Stimulated activated CD4-positive, alpha-beta T cell treated with anti-CD3 and anti-CD28 coated beads, TNF-alpha, amount 100 ng/mL, for 1 hour (primary cell): ENCODE measurements at places on chromosomes 13 and 19.

DNA sequence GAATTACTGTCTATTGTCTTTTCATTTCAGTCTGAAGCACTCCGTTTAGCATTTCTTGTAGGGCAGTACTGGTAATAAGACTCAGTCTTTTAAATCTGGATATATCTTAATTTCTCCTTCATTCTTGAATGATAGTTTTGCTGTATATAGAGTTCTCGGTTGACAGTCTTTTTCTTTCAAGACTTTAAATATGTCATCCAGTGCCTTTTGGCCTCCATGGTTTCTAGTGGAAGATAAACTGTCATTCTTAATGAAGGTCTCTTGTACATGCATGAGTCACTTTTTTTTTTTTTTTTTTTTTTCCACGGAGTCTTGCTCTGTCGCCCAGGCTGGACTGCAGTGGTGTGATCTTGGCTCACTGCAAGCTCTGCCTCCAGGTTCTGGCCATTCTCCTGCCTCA, 27.2 kb upstream of the ZDHHC20 start:
- no peak for DNase-seq

DNA sequence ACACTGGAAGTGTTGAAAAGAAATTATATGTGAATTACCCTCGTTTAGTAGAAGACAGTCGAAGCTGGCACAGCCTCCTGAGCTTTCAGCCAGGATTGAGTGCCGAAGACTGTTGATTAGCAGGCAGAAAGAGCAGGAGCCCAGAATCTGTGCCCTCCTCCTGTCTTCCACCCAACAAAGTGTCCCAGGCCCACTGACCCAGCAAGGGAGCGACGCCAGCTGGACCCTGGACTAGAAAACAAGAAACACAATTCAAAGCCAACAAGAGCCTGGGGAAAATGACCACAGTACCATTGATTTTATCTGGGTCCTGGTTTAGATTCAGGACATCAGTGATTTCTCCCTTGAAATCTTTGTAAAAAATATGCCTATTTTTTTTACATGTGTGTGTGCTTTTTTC, 120.7 kb downstream of the RXFP2 start:
- no peak for DNase-seq

- DNase-seq: no peak
Observed at GRCh38 chr13:29472332-29472961, 123.0 kb downstream of the SLC7A1 start.

DNA sequence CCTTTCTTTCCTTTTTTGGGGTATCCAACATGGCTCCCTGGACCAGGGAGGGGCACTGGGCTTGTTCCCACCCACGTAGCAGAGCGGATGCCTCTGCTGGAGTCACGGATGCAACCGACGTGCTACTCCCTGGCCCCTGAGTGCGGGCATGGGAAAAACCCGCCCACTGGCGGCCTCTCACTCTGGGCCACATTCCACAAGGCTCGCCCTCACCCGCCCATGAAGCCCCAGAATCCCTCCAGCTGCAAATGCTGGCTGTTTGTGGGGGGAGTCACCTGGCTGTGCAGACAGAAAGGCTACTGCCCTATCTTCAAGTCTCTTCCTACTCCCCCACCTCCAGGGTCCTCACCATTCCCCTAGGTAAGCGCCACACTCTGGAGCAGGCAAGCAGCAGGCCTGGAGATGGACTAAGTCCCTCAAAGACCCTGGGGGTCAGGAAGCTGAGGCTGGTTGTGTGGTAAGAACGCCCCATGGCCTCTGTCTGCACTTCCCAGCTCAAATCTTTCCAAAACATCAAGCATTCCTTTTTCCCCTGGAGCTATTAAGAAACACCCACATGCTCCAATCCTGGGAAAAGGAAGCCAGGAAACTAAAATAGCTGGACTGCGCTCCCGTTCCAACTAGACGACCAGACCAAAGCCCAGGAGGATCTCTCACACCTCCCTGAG, 17.9 kb upstream of the EPHX3 start:
- DNase-seq: no peak

DNA sequence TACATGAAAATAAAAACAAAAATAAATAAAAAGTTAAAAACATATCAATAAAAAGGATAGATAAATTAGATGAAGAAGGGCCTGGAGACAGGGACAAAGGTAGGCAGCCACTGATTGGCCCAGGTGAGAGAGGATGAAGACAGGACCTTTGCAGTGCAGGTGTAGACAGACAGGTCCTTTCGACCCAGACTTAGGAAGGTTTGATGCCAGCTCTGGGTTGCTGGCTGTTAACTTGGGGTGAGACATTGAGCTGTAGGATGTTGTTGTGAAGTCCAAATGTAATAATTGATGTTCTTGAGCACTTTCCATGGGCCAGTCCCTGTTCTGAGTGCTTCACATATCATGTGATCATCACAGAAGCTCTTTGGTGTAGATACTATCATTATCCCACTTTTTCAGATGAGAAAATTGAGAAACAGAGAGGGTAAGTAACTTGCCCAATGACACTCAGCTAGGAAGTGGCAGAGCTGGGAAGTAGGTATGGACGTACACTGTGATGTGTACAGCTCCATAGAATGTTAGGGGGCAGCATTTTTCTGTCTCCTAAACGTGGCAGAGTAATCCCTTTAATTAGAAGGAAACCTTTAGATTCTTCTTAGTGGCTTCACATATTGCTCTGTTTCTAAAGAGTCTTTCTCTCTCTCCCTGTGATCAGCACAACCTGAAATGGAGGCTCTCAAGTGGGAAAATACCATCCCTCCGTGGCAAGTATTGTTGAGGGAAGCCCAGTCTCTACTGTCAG, 76.0 kb upstream of the STK24 start:
- DNase-seq: no peak

DNA sequence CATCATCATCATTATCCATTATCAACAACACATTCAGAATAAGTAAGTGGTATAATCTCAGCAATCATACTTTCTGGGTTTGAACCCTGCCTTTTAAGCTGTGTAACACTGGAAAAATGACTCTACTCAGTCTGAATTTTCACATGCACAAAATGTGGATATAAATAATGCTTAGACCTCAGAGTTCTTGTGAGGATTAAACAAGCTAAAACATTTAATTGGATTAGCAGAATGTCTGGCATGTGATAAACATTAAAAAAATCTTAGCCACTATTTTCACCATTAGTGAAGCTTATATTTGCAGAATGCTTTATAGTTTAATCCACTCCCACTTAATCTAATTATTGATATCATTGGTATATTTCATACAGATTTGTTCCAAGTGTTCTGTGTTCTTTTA, 412.3 kb downstream of the RFC3 start:
- no peak for DNase-seq

DNA sequence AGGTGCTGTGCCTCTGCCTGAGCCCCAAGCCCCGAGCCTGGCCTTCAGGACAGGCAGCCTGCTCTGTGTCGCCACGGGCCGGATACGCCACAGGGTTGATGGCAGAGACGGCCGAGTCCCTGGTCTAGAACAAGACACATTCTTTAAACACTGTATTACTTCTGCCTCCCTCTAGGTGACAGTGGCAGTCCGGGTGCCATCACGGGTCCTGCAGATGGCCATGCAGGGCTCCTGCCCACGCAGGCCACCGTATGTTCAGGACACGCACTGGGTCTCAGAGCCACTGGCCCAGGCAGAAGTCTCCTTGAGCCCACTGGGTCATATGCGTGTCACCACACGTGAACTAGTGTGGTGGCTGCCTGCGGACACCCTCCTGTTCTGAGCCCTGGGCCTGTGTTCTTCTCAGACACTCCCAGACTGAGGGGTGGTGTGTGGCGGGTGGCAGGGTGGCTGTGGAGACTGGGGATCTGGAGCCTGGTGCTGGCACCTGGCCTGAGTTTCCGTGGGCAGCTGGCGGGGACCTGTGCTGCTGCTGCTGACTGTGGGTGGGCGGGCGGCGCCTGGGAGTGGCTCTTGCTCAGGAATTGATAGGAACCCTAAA, 4.4 kb downstream of the PLEKHJ1 start:
- no peak for DNase-seq

DNA sequence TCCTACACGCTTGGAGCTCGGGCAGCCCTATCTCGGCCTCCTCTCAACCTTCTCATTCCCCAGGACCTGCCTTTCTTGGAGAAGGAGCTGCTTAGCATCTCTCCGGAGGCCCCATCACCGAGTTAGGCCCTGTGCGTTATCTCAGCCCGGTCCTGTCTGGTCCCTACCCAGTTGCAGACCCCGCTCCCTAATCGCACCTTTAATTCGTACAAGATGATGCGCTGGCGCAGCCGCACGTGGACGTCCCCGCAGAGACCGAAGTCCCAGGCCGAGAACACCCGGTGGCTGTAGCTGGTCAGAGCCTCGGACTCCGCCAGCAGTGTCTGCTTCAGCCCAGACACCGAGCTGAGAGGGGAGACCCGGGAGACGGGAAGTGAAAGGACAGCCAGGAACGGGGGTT, 5.7 kb upstream of the LENG1 start:
- no peak for DNase-seq

DNA sequence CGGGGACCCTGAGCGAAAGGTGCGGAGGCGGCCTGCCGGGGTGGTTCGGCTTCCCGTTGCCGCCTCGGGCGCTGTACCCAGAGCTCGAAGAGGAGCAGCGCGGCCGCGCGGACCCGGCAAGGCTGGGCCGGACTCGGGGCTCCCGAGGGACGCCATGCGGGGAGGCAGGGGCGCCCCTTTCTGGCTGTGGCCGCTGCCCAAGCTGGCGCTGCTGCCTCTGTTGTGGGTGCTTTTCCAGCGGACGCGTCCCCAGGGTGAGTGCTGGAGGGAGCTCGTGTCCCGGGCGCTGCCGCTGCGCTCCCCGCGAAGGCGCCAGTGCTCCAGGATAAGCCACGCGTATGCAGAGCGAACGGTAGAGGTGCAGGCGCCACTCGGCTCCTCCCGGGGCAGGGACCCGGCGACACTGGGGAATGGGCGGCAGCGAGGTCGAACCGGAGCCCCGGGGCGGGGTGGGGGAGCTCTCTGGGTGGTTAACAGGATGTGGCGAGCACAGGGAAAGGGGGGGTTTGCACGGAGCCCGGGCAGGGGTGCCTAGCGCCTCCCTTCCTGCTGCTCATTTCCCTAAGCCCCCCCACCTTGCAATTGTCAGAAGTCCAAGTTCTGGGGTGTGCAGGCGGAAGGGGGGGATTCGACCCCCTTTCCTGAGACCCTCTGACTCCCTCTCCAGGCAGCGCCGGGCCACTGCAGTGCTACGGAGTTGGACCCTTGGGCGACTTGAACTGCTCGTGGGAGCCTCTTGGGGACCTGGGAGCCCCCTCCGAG, at the start of gene IL27RA:
TSS of gene IL27RA (plus strand) at position 44 of the 762 bp plus-strand sequence. CDS start at position 155, 111 bp downstream.
- peak; percentile 74 for DNase-seq

- DNase-seq: no peak
Observed at GRCh38 chr13:40233731-40234195, 432.7 kb downstream of the FOXO1 start.

DNA sequence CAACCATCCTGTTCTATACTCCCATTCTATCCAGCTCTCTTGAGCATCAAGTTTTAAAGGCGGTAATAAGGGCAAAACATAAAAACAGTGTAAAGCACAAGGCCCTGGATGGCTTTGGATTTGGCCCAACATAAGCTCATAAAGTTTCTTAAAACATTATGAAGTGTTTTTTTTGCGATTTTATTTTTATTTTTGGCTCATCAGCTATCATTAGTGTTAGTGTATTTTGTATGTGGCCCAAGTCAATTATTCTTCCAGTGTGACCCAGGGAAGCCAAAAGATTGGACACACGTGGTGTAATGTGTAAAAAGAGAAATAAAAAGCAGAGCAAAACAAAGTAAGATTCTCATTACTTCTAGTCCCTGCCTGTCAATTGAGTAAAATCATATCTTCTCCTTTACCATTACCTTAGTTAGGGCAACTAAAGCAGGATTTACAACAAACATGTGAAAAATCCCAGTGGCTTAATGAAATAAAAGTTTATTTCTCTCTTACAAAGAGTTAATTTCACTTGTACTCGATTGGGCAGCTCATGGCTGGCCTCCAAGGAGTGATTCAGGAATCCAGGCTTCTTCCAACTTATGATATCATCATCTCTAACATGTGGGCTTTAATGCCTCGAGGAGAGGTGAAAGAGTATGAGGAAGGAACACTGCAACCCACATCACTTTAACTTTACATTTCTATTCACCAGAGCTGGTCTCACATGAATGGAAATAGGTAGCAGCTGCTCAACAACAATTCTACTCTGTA, 725.2 kb upstream of the SLITRK1 start:
- DNase-seq: no peak

DNA sequence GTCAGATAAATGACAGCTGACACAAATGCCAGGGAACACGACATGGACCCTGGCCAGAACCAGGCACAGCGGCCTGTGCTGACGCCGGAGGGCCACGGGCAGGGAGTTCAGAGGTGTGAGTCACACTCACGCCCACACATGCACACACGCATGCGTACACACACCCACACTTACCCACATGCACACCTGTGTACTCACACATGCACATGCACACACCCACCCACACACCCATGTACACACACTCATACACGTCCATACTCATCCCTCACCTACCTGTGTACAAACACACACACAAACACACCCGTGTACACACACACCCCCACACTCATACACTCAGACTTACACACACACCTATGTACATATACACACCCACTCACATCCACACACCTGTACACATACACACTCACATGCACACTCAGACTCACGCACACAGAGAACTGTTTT, 40.4 kb downstream of the MLLT1 start:
- DNase-seq: no peak

- no peak for DNase-seq
Observed at GRCh38 chr19:15008308-15008707, 28.6 kb upstream of the SLC1A6 start.

GRCh38 chr19:48210005-48210404, 39.5 kb downstream of the ZSWIM9 start:
- DNase-seq: no peak

DNA sequence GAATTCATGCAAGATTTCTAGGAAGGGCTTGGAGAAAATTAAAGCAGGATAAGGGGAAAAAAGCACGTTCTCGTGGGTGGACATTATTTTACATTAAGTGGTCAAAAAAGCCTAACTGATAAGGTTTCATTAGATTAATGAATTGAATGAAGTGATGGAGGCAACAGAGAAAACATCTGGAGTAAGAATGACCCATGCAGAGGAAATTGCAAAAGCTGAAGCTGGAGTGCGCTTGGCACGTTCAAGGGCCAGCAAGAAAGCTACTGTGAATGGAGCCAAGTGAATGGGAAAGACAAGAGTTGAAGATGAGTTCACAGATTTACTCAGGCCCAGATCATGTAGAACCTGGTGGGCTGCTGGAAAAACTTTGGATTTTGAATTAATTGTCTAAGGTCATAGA, 777.9 kb downstream of the DACH1 start:
- DNase-seq: no peak

DNA sequence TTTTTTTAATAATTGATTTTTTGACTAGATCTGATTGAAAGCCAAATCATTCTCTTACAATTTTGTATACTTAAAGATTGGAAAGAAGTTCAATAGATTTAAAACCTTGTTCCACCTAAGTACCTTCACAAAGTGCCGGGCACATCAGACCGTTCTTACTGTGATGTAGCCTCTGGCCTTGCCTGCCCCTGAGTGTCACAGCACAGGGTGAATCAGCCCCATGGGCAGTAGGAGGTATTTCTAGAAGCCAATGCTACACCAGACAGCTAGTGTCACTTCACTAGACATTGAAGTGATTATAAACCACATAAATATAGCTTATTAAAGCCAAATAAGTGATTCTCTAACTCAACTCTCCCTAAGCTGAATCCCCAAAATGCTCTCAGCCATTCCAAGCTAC, 131.3 kb downstream of the LACC1 start:
- no peak for DNase-seq

GRCh38 chr19:2344381-2344870, 15.6 kb upstream of the TMPRSS9 start:
- no peak for DNase-seq
